ENCODE measurements at places on chromosomes 16 and 17.

GRCh38 chr17:81380131-81380530 lies 15.1 kb upstream of the BAHCC1 start:
- DNase-seq, result no peak

- DNase-seq, result no peak
Observed at GRCh38 chr17:8155231-8155995, 3.2 kb upstream of the PER1 start.

DNA sequence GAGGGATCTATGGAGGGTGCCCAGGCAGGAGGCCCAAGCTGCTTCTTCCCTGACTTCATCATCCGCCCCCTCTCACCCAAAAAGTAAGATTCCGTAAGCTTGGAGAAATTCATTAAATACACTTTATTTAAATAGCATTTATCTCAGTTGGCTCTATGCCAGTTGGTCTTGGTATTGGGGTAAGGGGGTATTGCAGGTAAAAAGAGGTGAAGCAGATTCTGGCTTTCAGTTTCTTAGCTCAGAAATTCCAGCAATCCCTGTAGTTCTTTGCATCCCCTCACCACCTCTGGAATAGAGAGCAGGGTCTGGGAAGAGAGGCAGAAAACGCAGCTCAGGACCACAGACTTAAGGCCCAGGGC lies 750 bp upstream of the ALDOC start:
- no peak for DNase-seq

DNA sequence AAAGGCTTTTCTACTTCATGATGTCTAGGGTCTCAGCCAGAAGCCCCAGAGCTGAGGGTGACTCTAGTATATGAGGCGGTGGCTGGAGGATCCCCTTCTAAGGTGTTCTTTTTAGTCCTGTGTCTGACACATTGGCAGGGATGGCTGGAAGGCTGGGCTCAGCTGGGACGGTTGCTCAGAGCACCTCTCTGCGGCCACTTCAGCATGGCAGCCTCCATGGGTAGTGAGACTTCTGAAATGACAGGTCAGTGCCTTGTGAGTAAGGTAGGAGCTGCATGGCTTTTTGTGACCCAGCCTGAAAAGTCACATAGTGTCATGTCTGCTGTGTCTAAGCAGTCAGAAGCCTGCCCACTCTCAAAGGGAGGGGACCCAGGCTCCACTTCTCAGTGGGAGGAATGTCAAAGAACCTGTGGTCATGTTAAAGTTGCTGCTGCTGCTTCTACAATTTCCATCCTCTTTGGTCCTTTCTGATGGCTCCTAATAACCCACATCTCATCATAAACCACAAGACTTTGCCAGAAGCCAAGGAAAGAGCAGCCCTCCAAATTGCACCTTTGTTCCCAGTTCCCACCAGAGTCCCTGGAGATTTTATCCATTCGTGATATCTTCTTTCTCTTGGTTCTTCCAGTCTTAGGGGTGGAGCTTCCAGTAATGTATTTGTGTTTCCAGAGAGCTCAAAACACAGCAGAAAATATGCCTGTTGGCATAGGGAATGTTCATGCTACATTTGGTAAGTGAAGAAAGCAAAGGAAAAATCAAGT lies 15.4 kb upstream of the KCNG4 start:
- no peak for DNase-seq

- no peak for DNase-seq
Observed at GRCh38 chr17:2084766-2085647, 30.1 kb downstream of the HIC1 start.

- no peak for DNase-seq
Observed at GRCh38 chr17:81222620-81222905, 202 bp downstream of the CEP131 start.

- DNase-seq, result no peak
Observed at GRCh38 chr17:74842599-74843351, 16.9 kb downstream of the GRIN2C start.

- DNase-seq, result no peak
Observed at GRCh38 chr17:45852535-45853297, 8.0 kb downstream of the SPPL2C start.

DNA sequence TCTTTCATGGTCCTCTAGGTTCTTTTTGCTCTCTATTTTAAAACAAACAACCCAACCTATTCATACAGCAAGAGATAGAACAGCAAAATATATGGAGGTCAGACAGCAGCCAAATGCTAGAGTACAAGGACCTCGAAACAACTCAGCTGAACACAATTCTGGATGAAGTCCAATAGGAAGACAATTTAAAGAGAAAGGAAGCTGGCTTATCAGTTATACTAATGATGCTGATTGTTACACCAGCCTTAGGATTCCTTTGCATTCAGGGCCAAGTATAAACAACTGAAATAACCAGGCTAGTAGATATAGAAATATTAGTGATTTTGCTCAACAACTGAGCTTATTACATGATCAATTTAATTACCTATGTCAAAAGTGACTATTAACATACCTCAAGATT lies 2.5 kb downstream of the SSH2 start:
- DNase-seq, result no peak

- DNase-seq, result no peak
Observed at GRCh38 chr17:76497979-76498875, 3.0 kb downstream of the RHBDF2 start.

- no peak for DNase-seq
Observed at GRCh38 chr17:61394630-61395408, 4.8 kb upstream of the TBX2 start.

DNA sequence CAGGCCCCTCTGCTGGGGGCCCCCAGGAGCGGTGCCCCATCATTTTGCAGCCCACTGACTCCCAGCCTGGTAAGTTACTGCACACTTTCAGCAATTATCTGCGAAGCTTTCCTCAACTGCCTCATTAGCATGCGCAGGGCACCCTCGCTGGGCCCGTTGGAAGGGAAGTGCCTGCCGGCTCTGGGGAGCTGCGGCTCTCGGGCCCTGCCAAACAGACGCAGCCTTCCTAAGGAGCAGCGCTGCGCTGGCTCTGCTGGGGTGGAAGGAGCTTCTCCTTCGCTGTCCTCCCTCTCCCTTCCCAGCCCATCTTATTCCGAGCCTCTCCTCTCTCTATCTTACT lies 71.0 kb downstream of the RBBP6 start:
- no peak for DNase-seq

DNA sequence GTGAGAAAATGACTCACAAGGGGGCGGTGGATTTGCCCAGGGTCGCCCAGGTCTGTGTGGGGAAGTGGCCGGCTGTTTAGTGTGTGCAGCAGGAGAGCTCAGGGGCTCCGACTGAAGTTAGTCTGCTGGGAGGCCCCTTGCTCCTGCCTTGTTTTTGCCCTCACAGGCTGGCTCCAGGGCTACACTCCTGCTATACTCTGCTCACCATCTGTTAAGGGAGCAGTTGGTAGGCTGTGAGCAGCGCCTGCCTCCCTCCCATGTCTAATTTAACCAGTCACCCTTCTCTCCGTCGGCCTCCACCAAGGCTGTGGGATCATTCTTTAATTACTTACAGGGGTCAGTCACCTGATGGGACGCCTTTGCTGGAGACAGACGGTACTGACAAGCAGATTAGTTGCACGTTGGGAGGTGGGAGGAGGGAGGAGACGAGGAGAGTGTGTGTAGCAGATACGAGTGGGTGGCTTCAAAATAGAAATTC lies 35.5 kb downstream of the KSR1 start:
- no peak for DNase-seq

DNA sequence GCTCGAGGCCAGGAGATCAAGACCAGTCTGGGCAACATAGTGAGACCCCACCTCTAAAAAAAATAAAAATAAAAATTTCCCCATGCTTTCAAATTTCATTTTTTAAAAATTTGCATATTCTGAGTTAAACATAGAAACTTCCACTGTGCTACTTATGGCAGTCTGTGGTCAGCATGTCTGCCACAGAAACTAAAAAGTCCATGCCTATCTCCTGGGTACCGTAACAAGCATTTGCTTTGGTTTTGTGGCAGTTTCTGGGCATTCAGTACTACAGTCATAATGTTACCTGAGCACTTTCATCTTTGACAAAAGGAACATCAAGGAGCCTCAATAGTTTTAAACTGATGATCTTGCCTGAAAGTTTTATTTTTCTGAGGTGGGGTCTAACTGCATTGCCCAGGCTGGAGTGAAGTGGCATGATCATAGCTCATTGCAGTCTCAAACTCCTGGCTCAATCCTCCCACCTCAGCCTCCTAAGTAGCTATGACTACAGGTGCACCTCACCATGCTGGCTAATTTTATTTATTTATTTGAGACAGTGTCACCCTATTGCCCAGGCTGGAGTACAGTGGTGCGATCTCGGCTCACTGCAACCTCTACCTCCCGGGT lies 13.2 kb upstream of the ITGA2B start:
- no peak for DNase-seq

- no peak for DNase-seq
Observed at GRCh38 chr16:61390965-61391637, 645.1 kb downstream of the CDH8 start.

GRCh38 chr16:869823-870641 lies 69.5 kb upstream of the GNG13 start:
- DNase-seq, result no peak

GRCh38 chr16:50216231-50216630 lies 50.1 kb upstream of the ADCY7 start:
- DNase-seq, result no peak

GRCh38 chr17:18259621-18260331 lies 686 bp upstream of the MIEF2 start:
- DNase-seq, result no peak

GRCh38 chr16:12674071-12674470 lies 129.6 kb downstream of the CPPED1 start:
- DNase-seq, result no peak

DNA sequence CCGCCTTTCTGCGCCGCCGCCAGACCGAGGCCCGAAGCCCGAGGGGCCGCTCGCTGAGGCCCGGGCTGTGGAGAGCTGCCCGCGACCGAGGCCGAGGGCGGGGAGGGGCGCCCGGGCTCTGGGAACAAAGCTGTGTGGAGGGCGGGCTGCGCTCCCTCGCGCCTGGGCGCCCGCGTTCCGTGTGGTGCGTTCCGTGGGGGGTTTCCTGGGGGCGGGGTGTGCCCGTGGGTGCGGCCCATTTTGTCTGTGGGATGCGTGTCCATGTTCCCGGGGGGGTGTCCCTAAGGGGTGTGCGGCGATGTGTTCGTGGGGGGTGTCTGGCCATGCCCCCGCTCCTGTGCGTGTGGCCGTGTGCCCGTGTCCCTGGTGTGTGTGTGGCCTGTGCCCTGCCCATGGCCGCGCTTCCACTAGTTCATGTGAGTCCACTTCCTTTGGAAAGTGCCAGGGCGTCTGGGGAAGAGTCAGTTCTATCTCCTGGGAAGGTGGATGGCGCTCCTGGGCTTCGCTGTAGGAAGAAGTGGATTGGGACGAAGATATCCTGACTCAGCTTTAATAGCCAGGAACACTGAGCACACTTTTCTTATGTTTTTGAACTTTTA lies 520 bp downstream of the JPT2 start:
- DNase-seq, result peak; percentile 40

DNA sequence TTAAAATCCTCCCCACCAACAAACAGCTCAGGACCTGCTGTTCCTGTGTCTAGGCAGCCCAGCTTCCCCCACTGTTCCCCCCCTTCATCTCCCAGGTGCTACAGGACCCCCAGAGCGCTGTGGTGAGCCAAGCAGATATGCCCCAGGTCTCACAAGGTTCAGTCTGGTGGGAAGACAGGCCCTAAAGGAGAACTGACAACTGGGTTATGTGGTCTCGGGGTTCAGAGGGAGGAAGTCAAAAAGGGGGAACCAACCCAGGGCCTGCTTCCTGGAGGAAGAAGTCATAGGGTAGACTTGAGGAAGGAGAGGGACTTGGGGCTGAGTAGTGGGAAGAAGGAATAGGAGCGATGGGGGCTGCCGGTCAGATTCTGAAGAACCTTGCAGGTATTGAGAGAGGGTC lies 2.6 kb downstream of the RIPOR1 start:
- no peak for DNase-seq

DNA sequence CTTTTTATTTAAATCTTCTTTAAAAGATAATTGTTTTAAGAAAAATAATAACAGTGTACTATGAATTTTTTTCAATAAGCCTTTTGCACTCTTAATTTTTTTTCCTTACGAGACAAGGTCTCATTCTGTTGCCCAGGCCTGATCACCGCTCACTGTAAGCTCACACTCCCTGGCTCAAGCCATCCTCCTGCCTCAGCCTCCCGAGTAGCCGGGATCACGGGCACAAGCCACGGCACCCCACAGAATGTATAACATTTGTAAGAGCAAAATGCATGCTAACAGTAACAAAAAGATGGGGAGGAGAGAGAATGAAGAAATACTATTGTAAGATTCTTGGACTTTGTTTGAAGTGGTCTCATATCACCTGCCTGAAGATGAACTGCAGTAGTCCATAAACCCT lies 126.9 kb upstream of the CHMP6 start:
- no peak for DNase-seq

DNA sequence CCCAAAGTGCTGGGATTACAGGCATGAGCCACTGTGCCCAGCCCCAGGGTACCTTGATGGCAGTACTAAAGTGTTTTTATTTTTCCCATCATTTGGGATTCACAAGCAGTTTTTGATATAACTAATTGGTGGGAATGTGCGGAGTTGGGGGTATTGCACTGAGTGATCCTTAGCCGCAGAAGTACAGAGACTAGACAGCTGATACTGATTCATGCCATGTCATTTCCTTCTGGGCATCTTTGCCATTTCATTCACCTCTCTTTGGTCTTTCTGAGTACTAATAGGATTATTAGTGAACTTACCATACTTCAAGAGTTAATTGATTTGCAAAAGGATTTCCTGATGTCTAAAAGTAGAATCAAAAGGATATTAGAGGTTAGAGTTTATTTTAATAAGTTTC lies 9.7 kb downstream of the NMT1 start:
- DNase-seq, result no peak

DNA sequence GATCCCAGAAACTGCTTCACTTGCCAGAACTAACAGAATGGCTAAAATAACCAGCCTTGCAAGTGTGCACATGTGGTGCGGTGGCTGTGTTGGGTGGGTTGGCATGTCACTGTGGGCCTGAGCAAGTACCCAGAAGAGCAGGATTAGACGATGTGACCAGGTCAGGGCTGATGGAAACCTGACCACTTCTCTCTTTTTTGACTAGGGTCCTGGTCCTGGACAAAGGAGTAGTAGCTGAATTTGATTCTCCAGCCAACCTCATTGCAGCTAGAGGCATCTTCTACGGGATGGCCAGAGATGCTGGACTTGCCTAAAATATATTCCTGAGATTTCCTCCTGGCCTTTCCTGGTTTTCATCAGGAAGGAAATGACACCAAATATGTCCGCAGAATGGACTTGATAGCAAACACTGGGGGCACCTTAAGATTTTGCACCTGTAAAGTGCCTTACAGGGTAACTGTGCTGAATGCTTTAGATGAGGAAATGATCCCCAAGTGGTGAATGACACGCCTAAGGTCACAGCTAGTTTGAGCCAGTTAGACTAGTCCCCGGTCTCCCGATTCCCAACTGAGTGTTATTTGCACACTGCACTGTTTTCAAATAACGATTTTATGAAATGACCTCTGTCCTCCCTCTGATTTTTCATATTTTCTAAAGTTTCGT lies 16.7 kb downstream of the ANKRD40 start:
- DNase-seq, result no peak
